Gastroesophageal sphincter (tissue), 4 donors: ENCODE measurements at places on chromosomes 3 and 15. TPM values are rescaled to one million over a fixed set of nuclear protein-coding genes. Genes with fewer than 3 reads are reported as not detected.

ITIH3 gene
- 0.89 TPM for total RNA-seq

KNL1 gene
- total RNA-seq: 0.23 TPM

- ATAC-seq: no peak
Measured at GRCh38 chr3:100912976-100913545, 80.2 kb downstream of the ABI3BP start.

- ATAC-seq: no peak
Measured at GRCh38 chr3:25690768-25691533, 26.2 kb upstream of the TOP2B start.

DNA sequence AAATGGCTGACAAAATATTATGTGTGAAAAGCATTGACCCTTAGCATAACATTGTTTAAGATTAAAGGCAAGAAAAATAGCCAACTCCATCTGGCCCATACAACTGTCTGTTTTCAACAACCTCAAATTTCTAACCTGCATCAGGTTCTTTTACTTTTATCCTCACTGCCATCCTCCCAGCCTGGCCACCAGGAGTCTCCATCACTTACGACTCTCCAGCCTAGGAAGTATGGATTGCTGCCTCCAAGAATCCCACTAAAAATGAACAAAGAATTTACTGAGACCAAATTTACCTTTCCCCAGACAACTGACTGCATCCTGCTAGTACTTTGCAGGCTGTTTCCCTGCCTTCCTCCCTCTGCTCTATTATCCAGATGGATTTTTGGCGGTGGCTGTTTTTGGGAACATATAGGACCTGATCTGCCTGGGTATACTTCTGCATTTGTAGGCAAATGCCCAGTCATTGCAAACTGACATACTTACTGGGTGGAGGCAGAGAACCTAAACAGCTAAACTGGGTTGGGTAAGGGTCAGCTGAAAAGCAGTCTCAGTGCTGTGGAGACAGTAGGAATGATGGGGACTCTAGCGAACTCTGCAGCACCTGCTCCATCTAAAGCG is 144.2 kb downstream of the GHSR start:
- ATAC-seq: no peak

DNA sequence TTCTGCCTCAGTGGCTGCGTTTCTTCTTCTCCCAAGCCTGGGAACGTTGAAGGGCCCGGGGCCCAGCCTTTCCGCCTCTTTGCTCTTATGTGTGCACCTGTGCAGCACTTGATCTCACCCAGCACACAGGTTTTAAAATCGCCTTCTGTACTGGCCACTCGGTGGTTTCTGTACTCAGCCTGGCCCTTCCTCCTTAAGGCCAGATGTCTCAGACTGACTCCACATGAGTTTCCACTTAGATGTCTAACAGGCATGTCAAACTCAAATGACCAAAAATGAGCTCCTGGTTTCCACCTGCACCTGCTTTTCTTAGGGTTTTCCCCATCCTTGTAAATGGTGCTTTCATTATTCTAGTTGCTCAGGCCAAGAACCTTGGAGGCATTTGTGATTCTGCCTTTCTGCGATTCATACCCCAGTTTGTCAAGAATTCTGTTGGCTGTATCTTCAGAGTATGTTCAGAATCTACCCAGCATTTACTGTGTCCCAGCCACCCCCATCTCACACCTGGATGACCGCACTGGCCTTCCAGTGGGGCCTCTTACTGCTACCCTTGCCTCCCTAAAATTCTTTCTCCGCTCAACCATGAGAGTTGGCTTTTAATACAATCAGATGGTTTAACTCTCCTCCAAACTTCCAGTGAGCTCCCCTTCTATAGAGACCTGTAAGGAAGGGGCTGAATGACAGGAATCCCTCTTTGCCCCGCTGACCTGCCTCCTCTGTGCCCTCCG is 2.2 kb upstream of the TRAK1 start:
- ATAC-seq: no peak

DNA sequence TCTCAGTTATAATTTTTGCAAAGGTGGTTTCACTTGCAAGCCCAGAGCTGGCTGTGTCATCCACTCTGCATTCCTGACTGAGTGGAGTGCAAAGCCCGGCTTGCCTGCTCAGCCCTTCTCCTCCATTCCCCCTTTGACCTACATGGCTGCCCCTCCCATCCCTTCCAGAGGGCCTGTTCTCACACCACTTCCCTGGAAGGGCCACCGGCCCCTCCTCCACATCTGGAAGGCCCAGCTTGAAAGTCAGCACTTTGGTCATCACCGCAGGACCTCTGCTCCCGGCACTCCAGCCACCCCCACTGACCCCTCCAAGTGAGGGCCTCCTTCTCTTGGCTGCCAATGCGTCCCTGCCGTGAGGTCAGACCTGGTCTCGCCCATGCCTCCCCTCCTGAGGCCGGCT is 74.1 kb upstream of the RNF7 start:
- no peak for ATAC-seq

DNA sequence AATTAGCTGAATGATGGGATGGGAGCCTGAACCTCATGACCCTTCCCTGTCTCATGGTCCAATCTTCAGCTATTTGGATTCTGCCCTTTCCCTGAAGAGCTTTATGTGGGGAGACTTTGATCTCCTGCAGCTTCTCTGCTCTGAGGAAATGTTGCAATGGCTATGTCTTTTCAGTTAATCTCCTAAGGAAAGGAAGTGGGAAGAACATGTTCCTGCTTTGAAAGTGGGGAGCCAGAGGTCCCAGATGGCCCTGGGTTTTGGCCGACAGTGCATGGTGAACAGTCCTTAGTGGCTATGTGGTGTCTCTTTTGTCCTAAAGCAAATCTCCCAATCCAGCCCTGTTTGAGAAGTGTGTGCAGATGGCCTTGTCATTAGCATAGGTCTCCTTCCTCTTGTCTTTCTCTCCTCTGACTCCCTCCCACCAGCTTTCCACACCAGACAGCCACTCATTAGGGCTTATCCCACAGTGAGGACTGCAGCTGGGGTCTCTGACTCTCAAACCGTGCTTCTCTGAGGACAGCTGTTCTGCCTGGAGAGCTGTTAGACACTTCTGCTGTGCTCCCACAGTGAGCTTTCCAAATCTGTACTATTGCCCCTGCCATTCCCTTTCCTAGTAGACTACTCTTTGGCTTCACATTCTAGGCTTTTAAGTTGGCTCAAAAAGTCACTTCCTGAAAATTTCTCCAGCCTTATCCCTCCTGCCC is 365.8 kb upstream of the UMPS start:
- ATAC-seq: no peak
